ENCODE measurements at places on chromosomes 11 and 22.

GRCh38 chr11:45170484-45170883, 24.0 kb downstream of the PRDM11 start:
- DNase-seq, result no peak

DNA sequence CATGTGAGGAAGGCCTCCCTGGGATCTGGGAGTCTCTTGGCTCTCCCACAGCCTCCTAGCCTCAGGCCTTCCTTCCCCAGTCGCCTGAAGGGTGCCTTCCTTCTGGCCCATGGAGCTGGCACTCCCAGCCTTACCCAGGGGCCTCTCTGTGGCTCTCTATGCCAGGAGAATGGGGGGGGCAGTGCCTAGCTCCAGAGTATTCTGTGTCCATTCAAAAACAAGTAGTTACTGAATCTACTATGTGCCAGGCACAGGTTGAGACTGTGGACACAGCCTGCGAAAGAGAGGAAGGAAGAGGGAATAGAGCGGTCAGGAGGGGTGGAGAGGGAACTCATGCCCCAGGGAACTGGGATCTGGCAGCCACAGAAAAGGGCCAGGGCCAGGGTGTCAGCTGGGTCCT, 2.7 kb upstream of the PLA2G3 start:
- DNase-seq, result no peak

DNA sequence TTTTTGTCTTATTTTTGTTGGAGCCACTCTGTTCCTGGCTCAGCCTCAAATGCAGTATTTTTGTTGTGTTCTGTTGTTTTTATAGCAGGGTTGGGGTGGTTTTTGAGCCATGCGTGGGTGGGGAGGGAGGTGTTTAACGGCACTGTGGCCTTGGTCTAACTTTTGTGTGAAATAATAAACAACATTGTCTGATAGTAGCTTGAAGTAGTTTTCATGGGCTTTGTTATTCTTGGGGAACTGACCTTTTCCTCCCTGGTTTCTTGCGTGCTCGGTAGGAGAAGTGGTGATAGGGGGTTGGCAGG, 6.0 kb upstream of the MCM5 start:
- no peak for DNase-seq

- DNase-seq, result no peak
Observed at GRCh38 chr11:128772814-128773213, 78.9 kb downstream of the FLI1 start.

DNA sequence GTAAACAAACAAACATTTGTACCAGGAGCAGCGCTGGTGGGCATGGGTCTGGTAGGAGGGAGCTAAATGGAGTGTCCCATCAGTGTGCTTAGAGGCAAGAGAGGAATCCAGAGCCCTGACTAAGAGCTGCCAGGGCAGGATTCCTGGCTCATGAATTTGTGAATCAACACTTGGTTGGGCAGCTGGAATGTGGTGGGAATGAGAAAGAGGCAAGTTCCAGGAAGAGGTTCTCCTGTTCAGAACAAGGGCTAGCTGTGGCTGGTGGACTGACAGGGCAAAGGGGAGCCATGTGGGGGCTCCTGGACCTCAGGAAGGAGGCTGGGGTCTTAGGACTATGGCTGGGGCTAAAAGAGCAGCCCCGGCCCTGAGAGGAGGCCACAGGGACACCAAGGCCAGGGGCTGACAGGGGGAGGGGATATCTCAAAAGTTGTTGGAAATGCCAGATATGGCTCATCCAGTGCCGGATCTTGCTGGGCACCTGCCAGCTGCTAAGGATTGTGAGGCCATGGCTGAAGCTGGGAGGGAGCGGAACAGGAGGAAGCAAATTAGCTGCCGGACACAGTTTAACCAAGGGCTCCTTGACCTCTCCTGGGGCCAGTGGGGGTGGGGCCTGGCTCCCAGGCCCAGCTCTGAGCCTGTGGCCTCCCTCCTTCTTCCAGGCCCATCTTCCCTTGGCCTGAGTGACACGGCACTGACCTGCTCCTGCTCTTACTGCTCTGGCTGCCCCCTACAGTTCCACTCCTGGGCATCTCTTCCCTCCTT, 14.6 kb upstream of the P2RY6 start:
- DNase-seq, result no peak

DNA sequence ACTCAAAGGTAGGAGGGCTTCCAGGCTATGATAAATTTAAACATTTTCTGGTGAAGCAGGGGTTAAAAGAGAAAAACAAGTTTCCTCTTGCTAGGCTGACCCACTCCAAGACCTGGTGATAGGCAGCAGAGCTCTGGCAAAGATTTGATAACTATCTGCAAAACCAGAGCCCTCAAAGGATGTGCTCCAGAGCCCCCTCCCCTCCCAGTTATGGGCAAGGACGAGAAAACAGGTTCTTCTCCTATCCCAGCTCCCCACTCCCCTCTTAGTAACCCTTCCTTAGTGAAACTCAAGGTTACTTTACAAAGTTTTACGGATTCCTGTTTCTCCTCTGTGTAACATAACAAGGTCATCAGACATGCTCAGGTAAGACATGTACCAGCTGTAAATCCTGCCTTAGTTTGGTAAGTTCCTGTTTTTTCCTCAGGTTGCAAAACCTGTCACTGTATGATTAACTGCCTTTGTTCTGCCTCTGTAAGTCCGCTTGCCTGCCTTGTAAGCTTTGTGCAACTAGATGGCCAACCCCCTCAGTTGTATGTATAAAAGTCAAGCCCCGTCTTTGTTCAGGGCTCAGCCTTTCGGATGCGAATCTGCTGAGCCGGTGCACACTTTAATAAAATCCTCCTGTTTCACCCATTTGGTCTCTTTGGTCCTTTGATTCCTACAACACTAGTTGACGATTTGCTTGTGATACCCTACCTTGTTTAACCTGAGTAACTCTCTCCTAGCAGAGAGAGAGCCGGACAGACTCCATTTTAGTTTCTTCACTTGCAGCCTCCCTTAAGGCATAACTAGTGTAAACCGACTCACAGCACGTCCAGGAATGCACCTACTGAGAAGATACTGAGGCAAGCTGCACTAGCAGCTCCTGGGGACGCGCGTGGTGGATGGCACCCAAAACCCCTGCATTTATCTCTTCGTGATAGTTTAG, 13.9 kb downstream of the APOBEC3H start:
- no peak for DNase-seq

DNA sequence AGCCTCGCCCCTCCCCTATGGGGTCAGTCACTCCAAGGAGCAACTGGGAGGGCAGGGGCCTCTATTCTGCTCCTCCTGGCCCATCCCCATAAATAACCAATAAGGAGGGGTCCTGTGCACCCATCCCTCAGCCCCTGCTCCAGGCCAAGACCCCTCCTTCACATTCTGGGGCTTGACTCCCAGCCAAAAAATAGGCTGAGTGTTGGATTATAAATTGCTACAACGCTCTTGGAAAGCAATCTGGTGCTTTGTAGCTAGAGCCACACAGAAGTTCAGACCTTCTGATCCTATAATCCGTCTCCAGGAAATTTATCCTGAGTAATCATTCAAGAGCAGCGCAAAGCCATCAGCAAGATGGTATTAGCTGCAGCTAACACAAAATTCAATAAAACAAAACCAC, 42.5 kb downstream of the ABCC8 start:
- no peak for DNase-seq

- DNase-seq, result no peak
Observed at GRCh38 chr11:43547430-43547831, 133.1 kb upstream of the HSD17B12 start.

GRCh38 chr22:49527611-49528419, 299.9 kb downstream of the BRD1 start:
- DNase-seq, result no peak

- DNase-seq, result no peak
Observed at GRCh38 chr22:48338793-48339705, 1488.6 kb downstream of the BRD1 start.

GRCh38 chr11:46826310-46827044, 19.6 kb downstream of the CKAP5 start:
- peak; percentile 84 for DNase-seq

- DNase-seq, result no peak
Observed at GRCh38 chr11:73162196-73162740, 20.1 kb upstream of the FCHSD2 start.

DNA sequence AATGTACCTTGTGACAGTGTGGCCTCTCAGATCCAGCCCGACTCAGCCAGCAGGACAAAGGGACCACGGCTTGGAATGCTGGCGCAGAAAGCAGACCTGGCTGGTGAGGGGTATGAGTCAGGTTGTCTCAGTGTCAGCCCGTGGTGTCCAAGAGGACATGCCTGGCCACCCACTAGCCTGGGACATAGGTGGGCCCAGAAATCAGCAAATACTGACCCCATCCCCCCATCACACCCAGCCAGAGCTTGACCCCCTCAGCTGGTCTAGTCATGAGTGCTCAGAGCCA, 4.5 kb downstream of the BANF1 start:
- DNase-seq, result no peak

DNA sequence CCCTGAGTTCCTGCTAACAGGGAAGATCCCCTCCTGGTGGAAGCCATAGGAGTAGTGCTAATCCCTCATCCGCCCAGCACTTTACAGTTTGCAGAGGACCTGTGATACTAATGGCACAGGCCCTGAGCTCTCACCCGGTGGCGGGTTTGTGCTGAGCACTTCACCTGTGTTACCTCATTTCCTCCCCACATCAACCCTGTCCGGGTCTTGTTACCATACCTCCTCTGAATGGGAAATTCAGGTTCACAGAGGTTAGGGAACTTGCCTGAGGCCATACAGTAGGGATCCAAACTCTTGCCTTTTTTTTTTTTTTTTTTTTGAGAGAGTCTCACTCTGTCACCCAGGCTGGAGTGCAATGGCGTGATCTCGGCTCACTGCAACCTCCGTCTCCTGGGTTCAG, 25.2 kb downstream of the CAPN1 start:
- no peak for DNase-seq

GRCh38 chr11:12694183-12694531, 19.9 kb downstream of the TEAD1 start:
- no peak for DNase-seq

DNA sequence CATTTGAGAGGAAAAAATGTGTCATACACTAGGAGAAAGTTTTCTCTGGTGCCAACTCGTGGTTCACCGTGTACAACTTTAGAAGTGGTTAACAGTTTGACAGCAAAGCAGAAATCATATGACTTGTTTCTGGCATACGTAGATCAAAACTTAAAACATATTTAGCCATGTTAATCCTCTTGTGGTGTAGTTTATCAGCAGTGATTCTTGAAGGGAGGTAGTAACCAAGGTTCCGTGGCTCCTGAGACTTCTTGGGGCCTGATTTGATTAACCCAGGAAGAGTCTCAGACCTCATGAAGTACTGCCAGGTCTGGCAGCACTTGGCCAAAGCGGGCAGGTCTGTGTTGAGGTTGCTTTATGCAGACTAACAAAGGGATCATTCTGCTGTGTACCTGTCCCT, 40.5 kb downstream of the SREBF2 start:
- no peak for DNase-seq

DNA sequence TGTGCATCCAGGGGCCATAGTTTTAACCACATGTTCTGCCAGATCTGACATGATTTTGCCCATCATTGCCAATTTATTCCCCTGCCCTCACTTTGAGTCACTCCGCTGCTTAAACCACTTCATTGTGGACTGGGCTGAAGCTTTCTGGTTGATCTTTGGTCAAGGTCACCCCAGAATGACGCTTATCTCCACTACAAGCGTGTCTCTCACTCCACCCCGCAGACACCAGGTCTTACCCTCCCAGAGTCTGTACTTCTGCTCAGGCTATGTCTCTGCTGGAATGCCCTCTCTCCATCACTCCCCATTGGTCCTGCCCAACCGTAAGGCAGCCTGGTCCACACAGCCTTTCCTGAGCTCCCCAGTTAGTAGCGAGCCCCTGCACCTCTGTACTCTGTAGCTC, 170.5 kb upstream of the SYT13 start:
- DNase-seq, result no peak

DNA sequence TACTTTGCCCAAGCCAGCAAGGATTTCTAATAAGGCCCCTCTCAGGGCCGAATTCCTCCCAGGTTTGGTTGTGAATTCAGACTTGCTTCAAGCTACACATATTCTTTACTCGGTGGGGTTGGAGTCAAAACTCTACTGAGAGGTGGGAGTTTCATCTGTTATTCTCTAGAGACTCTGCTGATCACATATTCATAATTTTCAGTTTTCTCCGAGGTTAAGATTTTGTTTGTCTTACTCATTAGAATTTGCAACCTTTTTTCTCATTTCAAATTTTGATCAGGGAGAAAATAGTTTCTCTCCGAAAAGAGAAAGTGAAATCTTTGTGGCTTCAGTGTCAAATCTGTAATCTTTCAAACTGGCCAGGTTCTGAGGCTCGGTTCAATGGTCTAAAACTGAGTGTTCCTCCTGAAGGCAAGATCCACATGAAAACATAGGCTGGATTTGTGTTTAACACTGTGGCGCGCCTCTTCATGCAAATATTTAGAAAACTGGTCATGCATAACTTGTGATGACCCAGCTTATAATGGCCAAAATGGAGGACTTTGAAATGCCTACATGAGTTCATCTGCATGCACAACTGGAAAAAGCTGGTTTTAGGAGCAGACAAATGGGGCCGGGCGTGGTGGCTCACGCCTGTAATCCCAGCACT, 21.5 kb upstream of the GSTP1 start:
- no peak for DNase-seq

DNA sequence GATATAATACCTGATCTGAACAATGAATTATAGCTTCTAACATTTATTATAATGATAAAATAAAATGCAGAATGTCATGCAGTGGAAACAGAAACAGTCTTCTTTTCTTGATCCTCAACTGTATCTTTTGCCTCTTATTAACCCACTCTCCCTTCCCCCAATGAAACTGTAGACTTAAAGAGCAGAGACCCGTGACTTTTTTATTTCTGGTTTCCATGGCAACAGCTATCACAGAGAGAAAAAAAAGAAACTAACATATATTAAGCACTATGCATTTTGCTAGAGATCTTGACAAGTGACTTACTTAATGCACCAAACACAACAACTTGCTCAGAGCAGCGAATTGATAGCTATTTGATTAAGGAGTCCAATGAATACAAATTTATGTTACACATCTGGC, 69.3 kb downstream of the RAB38 start:
- no peak for DNase-seq

- no peak for DNase-seq
Observed at GRCh38 chr11:78347956-78348355, 69.7 kb downstream of the GAB2 start.

DNA sequence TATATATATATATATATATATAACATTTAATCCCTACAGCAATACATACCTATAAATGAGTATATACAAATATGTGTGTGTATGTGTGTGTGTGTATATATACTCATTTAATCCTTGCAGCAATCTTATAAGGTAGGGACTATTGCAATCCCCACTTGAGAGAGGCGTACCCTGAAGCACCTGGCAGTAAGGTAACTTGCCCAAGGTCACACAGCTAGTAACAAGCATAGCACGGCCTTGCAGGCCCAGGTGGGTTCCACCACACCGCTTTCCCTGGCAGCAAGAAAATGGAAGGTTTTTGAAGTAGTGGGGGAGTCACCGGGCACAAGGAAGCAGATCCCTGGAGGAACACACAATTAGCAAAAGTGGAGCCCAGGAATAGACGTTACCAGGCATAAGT, 3.3 kb upstream of the ADA2 start:
- DNase-seq, result no peak
